ENCODE measurements at places on chromosomes 12 and 14. TPM values are rescaled to one million over a fixed set of nuclear protein-coding genes. Genes with fewer than 3 reads are reported as not detected.

ERGIC2 gene
- total RNA-seq = 44.7 TPM

ERBB3 gene
- 21.1 TPM for total RNA-seq

HOTAIR gene
- not detected for total RNA-seq

C3AR1 gene
- not detected for total RNA-seq

C14orf132 gene
- total RNA-seq = 0.64 TPM

LTA4H gene
- total RNA-seq = 66.2 TPM

FGF6 gene
- total RNA-seq = not detected

GYS2 gene
- 0.26 TPM for total RNA-seq

FAM222A gene
- total RNA-seq = under 0.01 TPM

CSRP2 gene
- total RNA-seq = 25.5 TPM

OTOGL gene
- under 0.01 TPM for total RNA-seq

LAG3 gene
- total RNA-seq = not detected

CHST11 gene
- 4.2 TPM for total RNA-seq

FOXG1 gene
- not detected for total RNA-seq

MFAP5 gene
- total RNA-seq = 6.6 TPM

CYP27B1 gene
- total RNA-seq = 3.9 TPM

CCDC177 gene
- not detected for total RNA-seq

OR6C70 gene
- not detected for total RNA-seq

ARMH4 gene
- under 0.01 TPM for total RNA-seq

- no peak for DNase-seq
Observed at GRCh38 chr14:97687944-97688630, 890.9 kb downstream of the VRK1 start.

DNA sequence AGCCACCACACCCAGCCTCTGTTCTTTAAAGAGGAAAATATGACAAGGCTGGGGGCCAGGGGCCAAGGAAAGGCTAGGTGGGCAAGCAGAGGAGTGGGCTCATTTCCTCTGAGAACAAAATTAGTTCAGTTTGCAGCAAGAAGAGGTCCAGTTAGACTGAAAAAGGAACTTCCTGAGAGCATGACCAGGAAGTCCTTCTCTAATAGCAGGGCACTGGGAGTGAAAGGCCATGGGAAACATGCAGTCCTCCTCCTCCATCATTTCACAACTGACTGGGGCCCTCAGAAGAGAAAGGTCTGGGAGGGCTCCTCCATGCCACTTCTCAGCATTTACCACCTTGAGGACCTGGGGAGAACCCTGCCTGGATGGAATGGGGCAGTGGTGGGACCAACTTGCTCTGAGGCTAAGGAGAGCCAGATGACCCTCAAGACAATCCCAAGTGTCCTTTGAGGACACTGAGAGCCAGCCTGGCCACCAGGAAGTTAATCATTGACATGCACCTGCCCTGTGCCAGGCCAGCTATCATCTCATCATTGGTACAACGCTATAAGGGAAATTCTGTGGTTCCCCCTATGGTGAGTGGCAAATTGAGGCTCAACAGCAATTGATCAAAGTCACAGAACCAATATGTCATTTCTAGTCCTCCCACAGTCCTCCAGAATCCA, 2.0 kb downstream of the AQP2 start:
- no peak for DNase-seq

DNA sequence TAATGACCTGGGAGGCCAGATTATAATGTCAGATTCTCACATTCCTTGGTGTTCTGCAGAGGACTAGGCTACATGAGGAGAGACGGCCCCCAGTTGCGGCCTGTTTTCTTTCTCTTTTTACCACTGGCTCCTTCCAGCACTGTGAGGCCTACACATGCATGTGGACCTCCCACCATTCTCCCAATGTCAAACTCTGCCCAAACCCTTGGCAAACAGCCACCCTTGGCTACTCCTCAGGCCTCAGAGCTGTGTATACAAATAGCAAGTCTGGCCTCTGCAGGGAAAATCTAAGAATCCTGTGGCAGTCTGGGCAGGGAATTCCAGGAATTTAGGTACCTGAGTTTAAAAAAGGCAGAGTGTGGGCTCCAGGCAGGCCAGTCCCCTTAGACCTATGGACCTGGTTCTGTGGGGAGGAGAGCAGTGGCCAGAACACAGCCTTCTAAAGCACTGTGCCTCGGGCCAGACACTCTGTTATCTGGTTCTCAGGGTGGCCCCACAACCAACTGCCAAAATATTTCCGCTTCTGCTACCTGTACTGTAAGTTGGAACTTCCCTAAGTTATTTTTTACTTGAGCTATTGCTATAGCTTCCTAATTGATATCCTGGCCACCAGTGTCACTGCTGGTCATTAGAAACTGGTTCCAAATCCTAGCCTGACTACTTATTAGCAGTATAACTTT, 19.9 kb upstream of the NEDD1 start:
- DNase-seq = no peak

- DNase-seq = peak; percentile 89
Observed at GRCh38 chr12:16939871-16940306, 333.9 kb upstream of the LMO3 start.

DNA sequence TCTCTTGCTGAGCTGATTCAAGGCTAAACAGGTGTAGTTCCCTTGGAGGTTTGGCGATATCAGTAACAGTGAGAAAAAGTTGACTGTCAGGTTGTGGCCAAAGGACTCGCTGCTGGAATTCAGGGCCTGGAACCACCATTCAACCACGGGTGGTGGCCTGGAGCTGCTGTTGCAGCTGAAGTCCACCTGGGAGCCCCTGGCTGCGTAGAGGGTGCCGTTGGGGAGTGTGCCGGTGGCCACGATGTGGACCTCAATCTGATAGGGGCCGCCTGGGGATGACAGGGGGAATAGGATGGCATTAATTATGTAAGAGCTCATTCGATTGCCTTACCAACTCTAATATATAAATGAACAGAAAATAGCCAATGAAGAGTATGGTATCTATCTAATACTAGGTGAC, 21.2 kb upstream of the WSB2 start:
- no peak for DNase-seq

- DNase-seq = no peak
Observed at GRCh38 chr14:56559182-56559581, 20.4 kb upstream of the TMEM260 start.

- DNase-seq = no peak
Observed at GRCh38 chr14:56195704-56196103, 77.5 kb downstream of the PELI2 start.

- no peak for DNase-seq
Observed at GRCh38 chr12:3684449-3685051, 68.4 kb downstream of the CRACR2A start.

DNA sequence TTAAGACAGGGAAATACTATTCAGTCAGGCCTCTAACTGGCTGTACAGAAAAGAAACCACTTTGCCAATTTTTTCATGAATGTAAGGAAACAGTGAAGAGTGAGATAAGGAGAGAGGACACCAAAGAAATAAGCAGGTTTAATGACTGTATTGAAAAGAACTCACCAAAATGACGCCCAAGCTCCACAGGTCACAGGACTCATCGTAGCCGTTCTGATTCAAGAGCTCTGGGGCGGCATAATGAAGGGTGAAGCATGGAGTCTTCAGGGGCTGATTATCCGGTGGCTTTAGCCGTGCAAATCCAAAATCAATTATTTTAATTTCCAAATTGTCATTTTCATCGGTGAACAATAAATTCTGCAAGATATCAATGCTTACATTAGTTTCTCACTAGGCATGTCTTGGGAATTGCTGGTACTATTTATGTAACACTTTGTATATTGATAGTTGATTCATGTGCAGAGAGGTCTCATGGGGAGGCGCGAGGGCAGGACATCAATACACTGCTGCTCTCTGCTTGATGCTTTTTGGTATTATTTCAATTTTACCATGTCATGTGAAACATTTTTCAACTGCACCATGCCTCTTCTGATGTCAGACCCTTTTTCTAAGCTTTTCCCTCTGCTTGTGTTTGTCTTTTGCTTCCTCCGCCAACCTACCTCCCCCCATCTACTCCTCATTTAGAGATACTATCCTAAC, 74.2 kb upstream of the TTC7B start:
- DNase-seq = no peak

GRCh38 chr12:57730336-57731067, 8.0 kb downstream of the AGAP2 start:
- DNase-seq = no peak

DNA sequence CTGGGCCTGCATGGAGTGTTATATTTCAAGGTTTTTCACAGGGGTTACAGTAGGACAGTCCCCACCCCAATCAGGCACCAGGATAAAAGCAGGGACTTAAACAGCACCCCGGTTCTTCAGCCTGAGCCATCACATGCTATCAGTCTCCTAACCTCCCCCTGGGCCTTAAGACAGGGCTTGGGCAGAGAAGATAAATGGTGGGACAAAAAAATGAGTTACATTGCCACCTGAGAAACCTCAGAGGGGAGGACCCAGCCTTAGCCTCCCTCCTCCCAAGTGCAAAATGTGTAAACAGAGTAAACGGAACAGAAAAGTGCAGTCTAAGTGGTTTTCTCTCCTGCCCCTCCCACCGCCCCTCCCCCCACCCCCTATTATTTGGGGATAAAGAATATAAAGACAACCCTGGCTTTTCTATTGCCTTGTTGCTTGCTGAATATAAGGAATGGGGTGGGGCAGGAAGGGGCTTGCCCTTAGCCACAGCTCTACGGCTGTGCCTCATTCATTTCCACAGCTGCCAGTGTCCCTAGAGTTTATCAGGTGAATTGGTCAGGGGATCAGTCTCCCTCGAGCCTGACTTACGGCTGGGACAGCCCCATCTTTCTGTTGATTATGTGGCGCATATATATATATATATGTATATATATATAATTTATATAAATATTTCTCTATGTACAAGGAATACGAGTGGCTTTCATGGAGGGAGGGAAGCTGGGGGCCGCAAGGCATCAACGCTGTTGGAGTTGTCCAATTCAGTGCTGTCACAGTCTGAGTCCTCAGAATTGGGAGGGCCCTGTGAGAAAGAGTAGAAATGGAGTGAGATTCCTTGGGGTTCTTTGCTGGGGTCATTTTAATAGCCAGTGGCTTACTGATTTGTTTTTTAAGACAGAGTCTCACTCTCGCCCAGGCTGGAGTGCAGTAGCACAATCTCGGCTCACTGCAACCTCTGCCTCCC, 18.5 kb downstream of the MAP3K12 start:
- no peak for DNase-seq

- peak; percentile 46 for DNase-seq
Observed at GRCh38 chr12:46627686-46628085, 198.1 kb downstream of the SLC38A4 start.

DNA sequence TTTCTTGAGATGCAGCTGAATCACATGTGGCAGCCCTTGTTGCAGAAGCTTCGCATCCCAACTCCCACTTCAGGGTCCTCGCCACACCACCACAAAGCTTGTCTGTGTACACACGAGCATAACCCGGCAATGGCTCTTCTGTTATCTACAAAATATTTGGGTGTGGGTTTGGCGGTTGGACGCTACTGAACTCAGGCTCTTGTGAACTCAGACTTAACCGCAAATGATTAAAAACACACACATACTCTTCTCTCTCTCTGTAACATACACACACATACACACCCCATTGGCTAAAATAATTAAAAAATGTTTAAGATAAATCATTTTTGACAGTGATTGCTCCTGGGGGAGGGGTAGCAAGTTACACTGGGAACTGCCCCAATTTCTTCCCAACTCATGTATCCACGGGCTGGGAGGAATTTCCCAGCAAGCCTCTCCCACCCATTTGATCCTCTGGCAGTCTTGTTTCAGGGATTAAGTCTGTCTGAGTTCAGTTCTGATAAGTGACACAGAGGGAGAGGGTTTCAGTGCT, 63.7 kb upstream of the MANSC4 start:
- peak; percentile 49 for DNase-seq

DNA sequence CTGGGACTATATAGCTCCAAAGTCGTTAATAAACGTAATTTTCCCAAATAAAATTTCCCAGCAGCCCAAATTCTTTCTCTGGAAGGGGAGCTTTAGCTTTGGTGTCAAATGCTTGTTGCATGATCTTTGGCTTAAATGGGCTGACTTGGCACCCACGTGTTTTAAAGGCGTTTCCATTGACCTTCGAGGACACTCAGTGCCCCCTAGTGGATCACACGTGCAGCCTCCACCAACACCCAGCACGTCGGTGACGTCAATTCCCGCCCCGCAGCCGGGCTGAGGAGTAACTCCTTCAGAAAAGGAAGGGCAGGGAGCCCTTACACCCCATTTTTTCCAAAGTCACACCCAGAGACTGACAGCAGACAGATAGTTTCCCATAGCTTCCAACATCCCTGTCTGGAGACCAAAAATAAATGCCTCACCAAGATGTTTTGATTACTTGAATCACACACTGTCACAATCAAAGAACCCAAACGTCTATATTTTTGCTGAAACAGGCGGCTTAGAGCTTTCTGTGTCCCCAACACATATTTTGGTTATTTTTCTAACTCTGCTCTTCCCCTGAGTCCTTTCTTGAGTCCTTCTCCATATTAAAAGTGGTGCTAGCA, 707.9 kb downstream of the AACS start:
- no peak for DNase-seq

GRCh38 chr12:68521848-68522502, 88.7 kb upstream of the RAP1B start:
- DNase-seq = no peak

- DNase-seq = no peak
Observed at GRCh38 chr14:97995038-97995437, 1197.9 kb downstream of the VRK1 start.

DNA sequence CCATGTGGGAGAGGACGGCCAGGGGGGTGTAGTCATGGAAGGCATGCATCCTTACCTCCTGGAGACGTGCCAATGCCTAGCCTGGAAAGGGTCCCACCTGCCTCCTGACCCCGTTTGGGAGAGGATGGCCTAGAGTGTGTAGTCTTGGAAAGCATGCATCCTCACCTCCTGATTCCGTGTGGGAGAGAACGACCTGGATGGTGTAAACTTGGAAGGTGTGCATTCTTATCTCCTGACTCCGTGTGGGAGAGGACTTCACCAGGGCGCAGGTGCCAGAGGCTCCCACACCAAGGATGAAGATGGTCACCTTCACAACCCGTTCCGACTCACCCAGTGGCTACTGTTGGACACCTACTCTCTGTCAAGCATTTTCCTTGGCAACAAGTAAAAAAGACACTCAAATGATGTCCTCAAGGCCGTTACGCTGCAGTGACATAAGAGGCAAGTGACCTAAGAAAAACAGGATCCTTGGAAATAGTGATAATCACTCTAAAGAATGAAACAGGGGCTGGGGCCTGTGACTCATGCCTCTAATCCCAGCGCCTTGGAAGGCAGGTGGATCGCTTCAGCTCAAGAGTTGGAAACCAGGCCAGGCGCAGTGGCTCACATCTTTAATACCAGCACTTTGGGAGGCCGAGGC, 37.5 kb upstream of the FZD10 start:
- no peak for DNase-seq

DNA sequence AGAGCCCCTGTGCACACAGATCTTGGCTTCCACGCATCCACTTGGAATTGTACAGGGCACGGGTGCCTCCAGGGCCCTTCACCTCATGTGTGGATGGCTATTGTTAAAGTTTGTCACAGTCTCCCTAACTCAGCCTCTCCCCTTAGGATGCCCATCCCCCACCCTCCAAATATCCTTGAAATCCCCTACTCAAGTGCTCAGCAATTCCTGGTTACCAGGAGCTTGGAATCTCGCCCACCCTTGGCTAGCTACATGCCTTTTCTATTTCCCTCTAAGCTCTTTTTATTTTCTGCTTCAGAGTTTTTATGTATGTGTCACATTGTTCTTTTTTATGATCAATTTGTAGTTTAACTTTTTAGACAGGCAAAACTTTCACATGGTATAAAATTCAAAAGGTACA, 13.0 kb upstream of the NR1H4 start:
- no peak for DNase-seq
